ENCODE measurements at places on chromosomes 11 and 22.

DNA sequence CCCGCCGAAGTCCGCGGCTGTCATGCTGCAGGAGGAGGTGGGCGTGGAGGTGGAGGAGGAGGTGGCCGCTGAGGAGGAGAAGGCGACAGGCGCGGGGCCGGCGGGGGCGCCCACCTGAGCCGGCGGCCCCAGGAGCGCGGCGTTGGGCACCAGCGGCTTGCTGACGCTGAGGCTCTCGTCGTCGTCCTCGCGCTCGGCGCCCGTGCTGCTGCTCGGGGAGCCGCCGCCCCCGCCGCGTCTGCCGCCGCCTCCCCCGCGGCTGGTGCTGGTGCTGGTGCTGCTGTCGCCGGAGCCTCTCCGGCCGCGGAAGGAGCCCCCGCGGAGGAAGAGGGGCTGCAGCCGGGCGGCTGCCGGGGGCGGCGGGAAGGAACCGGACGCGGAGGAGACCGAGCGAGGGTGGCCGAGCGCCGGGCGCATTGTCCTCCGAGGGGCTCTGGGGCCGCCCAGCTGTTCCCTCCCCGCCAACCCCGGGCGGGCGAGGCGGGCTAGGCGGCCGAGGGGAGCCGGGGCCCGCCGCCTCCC is 388 bp downstream of the TMEM121B start:
- DNase-seq = peak; percentile 34

DNA sequence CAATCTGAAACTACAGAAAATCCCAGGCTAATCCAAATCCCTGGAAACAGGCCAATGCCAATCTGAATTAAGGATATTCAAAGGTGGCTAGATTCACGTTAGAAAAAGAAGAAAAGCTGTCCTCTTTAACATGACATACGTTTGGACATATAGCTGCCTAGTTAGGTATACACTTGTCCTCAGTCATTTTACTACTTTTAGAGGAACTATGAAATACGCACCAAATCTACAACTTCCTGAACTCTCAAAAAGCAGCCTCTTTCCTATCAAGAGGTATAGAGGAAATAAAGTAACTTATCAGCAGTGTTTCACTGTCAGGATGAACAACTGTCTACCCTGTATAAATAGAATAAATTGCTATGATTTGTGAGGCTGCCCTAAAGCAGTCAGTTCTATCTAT is 24.0 kb downstream of the KMT5B start:
- no peak for DNase-seq

DNA sequence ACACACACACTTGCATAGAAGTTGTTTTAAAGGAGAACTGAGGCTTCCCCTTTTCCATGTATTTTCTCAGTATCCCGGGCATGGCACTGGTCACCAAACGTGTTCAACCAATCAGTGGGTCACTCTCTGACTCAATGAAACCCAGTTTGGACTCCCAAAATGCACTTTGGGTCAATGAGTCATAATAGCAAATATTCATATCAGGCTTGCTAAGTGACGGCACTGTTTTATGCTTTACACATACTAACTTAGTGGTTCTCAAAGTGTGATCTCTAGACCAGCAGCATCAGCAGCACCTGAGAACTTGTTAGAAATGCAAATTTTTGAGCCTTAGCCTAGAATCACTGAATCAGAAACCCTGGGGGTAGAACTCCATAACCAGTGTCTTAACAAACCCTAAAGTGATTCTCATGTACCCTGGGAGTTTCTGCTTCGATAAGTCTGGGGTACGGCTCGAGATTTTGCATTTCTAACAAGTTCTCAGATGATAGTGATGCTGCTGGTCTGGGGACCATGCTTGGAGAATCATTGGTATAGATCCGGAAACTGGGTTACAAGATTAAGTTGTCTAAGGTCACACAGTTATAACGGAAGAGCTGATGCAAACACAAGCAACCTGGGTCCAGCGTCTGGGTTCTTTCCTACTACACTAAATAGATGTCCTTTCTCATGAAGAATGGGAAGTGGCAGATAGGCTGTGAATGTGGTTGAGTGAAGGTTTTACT is 35.6 kb downstream of the ETS1 start:
- no peak for DNase-seq

GRCh38 chr22:44100411-44100810 is 76.3 kb downstream of the PARVB start:
- no peak for DNase-seq

- DNase-seq = no peak
Observed at GRCh38 chr11:87019613-87020271, 18.0 kb upstream of the TMEM135 start.

DNA sequence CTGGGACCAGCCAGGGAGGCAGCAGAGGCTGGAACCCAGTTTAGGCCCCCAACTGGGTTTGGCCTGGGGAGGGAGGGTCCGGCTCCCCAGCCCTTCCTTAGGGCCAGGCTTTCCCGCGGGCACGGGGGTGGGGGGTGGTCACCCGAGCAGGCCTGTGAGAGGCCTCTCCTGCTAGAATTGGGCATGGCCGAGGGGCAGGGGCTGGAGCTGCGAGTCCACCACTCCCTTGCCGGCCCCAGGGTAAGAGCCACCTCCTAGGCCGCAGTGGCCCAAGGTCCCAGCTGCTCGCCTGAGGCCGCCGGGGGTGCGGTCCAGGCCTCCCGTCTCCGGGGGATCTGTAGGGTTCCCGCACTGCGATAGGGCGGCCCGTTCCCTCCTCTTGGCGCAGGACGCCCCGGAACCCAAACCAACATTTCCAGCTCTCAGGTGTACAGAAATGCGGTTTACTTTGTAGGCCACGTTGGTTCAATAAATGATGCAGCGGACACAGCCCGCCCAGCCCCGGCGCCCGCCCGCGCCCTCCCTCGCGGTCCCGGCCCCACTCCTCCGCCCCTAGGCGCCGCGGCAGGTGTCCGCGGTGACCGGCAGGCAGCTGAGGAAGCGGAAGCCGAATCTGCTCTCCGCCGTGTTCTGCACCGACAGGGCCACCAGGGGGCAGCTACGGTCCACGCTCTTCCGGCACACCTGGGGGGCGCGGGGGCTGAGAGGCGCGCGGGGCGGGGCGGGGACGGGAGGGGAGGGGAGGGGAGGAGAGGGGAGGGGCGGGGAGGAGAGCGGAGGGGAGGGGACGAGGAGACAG is 5.9 kb downstream of the LMNTD2 start:
- DNase-seq = peak; percentile 72

DNA sequence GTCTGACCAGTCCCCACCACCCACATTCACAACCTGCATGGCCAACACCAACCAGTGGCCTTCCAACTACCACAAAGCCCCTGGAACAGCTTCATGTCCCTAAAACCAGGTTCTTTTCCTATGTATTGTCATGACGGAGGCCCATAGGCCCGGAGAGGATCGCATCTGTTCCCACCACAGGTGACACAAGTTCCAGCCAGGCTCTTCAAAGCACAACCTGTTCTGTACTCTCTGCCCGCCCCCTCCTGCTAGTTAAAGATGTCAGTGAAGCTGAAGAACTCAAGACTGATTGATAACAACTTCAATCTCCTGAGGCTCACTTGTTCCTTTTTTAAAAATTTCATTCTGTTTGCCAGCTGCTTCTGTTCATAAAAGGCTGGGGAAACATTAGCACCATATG is 121.1 kb upstream of the GUCY1A2 start:
- DNase-seq = no peak

DNA sequence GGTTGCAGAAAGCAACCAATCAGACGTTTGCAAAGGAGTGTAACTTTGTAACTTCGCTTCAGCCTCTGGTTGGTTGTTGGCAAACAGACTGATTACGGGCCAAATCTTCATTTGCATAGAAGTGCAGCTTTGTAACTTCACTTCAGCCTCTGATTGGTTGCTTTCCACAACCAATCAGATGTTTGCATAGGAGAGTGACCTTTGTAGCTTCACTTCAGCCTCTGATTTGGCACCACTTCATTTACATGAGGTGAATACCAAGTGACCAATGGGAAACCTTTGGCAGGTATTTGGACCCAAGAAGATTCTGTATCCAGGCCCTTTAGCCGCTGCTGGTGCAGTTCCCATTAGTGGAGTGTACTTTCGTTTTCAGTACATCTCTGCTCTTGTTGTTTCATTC is 16.0 kb downstream of the USP47 start:
- no peak for DNase-seq

DNA sequence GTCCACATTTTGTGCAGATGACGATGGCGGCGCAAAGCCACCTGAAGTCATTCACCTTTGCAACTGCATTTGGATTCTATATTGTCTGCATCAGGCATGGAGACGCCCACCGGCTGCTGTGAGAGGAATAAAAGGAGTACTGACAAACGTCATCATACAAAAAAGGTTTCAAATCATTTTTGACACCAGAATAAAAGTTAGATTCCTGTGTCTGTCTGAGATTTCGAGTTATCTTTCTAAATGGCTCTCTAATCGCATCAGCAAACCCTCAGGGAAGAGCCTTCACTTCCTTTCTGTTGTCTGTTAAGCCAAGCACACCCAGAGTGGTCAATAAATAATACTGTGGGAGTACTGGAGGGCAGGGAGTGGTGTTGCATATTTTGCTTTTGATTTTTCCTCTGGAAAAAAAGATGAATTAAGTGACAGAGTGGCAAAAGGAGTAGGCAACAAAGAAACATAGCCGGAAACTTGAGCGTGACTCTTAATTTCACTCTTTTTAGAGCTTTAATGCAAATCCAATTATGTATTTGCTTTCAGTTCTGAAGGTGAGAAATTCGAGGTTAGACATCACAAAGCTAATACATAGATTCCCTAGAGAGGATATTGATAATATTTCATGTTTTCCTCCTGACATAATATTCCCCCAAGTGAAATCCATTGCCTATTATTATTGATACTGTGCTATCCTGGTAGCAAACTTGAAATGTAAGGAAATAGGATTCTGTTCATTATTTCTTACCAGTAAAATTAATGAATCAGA is 150.8 kb upstream of the MTMR2 start:
- no peak for DNase-seq

DNA sequence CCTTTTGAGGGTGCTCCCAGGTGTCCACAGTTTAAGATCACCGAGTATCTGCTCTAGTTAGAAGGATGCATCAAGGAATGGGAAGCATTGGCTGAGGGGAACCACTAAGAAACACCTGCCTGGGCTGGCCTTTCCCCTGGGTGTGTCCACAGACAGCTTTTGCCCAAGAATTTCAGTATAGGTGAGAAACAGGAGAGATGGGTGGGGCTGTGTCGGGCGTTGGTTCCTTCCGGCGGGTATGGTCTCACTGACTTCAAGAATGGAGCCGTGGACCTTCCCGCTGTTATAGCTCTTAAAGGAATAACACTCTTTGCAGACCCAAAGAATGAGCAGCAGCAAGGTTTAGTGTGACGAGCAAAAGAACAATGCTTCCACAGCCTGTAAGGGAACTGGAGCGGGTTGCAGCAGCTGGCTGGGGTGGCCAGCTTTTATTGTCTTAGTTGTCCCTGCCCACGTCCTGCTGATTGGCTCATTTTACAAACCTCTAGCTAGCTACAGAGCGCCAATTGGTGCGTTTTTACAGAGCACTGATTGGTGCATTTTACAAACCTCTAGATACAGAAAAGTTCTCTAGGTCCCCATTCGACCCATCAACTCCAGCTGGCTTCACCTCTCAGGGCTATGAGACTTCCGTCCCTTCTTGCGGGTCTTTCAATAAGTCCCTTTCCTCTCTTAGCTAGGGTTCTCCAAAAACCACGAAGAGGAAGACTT is 2.4 kb downstream of the FADS1 start:
- no peak for DNase-seq

GRCh38 chr22:39732625-39733024 is 160.9 kb downstream of the ENTHD1 start:
- DNase-seq = no peak

DNA sequence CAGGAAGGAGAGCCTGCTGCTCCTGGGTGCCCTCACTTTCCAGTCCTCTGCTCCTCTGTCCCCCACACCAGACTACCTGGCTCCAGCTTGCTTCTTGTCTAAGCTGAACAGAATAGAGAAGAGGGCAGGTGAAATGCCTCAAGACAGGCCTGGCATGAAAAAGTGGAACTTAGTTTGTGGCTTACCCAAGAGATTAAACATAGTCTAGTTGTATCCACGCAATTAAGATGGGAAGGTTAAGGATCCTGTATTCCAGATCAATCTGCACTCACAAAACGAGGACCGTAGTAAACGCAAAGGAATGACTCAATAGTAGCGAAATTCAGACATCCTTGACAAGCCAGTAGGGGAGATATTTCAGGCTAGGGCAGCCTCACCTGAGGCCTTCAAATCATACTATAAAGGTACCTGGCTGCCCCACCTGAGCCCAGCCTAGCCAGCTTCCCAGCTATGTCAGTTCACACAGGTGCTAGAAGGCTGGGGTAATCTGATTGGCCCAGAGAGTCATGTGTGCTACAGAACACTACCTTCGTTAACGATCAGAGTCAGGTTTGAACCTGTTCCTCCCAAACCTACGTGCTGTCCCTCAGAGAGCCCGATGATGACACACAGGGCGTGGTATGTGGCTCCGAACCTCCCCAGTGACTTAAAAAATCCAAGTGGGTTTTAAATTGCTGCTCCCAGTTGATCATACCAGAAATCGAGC is 46.5 kb downstream of the AHNAK start:
- DNase-seq = no peak

DNA sequence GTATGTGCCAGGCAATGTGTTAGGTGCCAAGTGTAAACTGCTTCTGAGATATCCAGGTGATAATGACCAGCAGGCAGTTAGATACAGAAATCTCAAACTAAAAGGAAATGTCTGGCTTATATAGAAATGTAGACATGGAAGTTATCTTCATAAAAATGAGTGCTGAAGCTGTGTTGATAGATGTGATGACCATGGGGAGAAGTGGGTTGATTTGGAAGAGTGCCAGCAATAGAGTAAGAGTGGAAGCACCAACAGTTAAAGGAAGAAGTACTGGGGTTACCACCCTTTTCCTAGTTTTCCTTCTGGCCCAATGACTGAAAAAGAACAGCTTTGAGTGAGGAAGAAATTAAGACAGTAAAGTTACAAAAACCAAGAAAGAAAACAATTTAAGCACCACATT is 68.5 kb downstream of the C2CD3 start:
- DNase-seq = no peak

GRCh38 chr11:119470317-119471291 is 47.6 kb upstream of the THY1 start:
- no peak for DNase-seq

- no peak for DNase-seq
Observed at GRCh38 chr11:78990261-78990660, 415.6 kb upstream of the NARS2 start.

DNA sequence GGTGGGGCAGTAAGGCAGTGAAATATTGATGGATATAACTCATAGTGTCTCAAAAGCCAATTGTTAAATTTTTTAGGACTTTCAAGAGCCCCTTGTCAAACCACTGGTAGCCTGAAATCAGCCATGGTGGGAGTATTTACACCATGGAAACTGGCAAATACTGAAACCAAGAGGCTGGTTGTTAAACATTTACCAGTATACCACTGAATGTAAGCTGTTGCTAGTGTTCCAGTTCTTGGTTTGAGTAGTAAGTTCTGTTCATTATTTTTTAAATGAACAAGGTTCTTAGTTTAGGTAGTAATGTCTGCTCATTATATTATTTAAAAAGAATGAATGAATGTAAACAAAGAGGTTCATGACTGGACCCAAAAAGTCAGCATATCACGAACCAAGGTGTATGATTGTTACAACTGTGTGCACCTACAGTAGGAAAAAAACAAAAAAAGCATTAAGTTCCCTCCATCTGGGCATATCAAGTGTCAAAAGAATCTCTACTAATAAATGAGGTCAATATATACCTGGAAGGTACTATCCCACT is 4.5 kb upstream of the EIF3F start:
- DNase-seq = no peak
